ENCODE measurements at places on chromosomes 1 and 21.
A peak's percentile ranks its signal among the peaks of the same experiment; 100 is the strongest.

DNA sequence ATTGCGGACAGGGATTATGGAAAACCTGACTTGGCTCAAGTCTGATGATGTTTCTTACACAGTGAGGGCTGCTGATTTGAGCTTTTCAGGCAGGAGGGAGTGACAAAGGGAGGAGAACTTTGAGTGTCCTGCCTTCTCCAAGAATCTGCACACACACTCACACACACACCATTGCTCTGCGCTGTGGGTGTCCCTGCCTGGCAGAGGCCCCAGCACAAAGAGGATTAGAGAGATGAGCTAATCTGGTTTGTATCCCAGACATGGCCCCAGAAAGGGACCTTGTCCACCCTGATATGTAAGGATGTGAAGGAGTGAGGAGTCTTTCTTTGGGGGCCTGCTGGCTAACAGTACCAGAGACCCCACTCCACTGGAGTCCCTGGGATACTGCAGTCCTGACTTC lies 5.9 kb upstream of the WNT2B start:
- DNase-seq: no peak

DNA sequence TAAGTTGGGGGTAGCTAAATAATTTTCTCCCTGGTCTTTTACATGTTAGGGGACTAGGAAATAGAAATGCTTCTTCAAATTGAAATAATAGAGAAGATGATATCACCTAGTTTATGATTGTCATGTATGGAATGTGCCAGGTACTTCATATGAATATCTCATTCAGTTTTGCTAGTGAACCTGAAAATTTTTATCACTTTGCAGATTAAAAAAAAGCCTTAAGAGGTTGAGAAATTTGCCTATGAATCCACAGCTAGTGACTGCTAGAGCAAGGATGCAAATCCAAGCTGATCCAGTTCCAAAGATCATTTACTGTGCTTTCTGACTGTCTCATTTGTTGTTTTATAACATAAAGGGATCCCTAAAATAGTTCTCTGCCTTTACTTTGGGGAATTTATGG lies 24.7 kb downstream of the RNF2 start:
- no peak for DNase-seq

DNA sequence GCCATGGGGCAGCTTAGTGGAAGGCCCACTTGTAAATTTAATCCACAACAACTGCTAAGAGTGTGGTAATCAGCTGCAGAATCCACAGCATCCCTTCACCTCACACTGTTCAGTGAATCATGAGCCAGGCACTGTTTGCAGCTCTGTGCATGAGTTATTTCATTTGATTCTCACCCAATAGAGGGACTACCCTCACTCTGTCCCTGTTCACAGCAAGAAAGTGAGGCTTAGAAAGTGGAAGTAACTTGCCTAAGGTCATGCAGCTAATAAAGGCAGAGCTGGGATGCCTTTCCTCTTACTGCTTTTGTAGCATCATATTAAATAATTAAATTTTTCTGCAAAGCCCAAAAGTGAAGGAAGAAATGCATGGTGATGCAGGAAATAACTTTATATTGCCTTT lies 346.5 kb upstream of the PLD5 start:
- DNase-seq: no peak

GRCh38 chr1:217498209-217498608 lies 132.7 kb downstream of the GPATCH2 start:
- no peak for DNase-seq

DNA sequence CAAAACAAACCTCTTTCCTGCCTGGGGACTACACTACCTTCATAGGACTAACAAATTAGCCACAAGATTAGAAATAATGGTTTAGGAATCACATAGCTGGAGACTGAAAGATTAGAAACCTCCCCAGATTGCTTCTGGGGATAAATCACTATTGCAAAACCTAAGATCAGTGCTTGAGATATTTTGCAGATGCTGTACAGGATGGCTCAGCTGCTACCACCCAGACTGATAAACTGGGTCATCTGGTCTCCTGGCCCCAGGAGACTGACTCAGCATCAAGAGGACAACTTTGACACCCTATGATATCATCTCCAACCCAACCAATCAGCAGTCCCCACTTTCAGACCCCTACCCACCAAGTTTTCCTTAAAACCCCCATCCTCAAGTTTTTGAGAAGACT lies 137.0 kb downstream of the LRRC53 start:
- no peak for DNase-seq

DNA sequence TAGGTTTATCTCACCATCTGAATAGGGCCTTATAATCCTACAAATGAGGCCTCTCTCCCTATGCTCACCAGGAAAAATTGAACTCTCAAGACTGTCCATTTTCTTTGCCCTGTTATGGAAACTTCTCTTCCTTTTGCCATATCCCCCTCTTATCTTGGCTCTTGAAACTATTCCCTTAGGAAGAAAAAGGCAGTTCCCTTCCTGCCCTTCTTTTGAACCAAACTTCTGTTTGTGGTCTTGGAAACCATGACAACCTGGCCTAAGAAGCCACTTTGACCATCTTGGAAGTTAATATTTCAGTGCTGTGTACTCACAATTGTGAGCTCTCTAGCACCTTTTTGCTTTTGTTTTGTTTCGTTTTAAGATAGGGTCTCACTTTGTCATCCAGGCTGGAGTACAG lies 40.0 kb downstream of the ATP2B4 start:
- DNase-seq: no peak

DNA sequence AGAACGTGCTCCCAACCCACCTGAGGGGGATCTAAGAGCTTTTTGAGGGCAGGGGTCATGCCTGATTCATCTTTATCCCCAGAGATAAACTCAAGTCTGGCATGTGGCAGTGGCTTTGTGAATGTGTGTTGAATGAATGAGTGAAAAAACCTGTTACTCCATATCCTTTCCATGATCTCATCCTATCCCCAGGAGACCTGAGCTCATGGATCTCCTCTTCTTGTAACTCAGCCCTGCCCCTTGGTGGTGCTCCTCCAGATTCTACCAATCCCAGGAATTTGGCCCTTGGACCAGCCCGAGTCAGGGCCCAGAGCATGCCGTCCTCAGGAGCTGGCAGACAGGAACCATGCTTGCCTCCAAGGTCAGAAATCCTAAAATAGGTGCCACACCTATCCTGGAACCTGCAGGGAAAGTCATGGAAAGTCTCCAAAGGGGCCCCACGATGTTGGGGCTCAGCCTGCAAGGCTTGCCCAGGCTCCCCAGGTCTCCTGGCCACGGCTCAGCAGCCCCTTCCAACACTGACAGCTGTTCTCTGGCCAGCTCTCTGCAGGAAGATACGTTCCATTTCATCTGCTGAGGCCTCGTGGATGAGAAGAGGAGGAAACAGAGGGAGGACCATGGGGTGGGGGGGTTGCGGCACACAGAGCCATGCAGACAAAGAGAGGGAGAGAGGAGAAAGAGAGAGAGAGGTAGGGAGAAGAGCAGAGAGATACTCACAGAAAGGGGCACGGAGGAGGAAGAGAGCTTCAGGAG lies 214.6 kb downstream of the TRABD2B start:
- no peak for DNase-seq

GRCh38 chr1:211334986-211335385 lies 8.4 kb downstream of the TRAF5 start:
- no peak for DNase-seq

DNA sequence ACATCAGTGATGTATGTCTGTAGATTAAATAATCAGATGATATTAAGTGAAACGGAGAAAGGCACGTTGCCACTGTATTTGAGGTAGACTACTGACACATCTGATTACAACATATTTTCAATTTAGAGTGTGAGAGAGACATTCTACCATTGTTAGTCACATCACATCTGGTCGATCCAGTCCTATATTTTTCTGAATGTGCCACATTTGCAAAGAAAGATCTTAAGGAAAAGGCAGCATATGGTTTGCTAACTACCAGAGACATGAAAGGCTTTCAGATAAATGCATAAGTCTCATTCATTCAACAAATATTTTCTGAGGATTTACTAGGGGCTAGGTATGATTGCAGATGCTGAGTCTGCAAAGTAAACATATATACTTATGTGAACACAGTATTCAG lies 114.3 kb upstream of the RUNX1 start:
- DNase-seq: no peak

DNA sequence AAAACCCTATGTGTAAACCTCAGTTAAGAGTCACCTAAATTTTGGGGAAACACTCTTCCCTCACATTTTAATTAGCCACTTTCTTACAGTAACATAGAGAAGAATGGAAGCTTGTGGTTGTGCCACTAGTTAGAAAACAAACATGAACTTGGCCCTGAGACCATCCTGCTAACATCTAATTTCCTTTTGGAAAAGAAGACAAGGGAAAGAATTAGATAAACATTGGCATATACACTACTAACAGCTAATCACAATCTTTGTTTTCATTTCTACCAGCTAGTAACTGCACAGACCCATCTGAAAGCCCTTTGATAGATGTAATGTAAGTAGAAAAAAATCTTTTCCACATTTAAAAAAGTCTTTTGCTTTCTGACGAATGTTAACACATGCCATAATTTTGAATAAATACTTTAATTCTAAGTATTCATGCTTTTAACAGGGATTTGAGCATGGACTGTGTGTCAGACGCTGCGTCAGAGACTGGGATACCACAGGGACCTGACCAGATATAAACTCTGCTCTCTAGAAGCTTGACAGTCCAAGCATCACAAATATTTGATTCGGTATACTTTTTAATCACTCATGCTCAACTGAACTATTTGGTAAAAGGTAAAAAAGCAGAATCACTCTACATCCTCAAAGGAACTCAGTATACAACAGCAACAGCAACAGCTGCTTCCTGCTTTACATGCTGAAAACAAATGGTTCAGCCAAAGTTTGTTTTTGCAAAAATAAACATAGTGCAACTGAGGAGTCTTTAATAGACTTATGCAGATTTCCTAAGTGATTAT lies 30.2 kb downstream of the DPH5 start:
- DNase-seq: no peak

DNA sequence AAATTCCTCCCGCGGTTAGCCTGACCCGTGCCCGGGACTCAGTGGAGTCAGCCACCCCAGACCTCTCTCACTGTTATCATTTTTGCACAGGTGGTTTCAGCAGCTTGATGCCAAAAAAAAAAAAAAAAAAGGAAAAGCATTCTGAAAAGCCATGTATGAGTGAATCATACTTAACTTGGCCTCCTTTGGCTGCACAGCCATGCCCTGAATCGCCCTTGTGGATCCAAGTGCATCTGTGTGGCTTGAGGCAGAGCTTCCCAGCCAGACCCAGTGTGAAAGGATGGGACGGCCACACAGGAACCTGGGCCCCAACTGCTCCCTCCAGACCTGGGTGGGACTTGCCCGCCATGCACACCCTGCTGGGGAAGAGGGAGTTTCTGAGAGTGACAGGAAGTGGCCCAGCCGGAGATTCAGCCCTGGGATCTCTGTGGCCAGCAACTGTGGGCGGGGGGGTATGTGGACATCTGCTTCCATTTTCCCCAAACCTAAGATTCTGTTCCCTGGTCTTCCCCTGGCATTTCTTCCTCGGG lies 8.6 kb downstream of the YBEY start:
- no peak for DNase-seq

GRCh38 chr1:46697053-46697452 lies 21.9 kb downstream of the EFCAB14 start:
- DNase-seq: no peak

DNA sequence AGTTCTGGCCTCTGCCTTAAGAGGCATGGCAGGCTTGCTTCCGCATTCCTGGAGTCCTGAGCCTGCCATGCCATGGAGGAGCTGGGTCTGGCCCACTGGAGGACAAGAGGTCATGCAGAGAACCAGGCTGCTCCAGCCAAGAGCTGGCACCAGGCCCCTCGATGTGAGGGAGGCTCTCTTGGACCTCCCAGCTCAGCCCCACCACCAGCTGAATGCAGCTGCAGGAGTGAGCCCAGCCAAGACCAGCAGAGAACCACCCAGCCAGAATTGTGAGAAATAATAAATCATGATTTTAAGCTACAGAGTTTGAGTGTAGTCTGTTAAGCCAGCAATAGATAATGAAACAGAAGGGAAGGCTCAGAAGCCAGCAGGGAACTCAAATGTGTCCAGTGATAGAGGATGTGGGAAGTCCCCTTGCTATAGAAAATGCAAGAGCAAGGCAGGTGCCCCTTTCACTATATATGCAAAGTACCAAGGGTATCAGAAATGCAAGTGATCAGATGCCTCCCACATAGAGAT lies 118.4 kb downstream of the HIVEP3 start:
- DNase-seq: no peak

DNA sequence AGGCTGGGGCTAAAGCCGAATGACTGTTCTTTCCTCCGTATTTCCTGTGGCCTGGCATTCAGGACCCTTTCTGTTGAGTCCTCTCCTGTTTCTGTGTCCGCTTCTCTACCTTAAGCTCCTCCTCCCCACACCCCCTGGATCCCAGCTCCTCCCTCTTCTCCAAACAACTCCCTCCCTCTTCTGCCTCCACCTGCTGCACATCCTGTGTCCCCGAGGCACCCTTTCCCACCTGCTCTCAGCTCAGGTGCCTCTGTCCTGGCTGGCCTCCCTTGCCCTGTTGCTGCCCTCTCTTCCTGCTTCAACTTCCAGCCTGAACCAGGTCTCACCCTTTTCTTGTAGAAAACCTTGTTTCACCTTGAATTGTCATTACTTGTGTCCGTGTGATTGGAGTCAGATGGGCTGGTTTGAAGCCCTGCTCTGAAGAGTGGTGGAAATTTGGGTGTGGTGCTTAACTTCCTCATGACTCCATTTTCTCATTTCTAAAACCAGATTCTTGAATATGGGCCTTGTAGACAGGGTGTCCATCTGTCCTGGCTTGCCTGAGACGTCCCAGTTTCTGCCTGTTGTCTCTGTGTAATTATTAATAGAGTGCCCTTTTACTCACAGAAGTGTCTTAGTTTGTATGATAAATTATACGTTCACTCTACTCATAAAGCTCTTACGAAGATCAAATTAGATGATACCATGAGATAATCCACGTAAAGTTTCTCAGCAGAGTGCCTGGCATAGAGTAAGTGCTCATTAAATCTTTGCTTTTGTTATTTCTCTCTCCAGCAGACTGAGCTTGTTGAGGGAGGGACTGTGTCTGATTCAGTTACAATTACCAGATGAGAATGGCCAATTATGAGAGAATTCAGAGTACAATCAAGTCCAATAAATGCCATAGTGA lies 58.9 kb upstream of the TRABD2B start:
- no peak for DNase-seq

DNA sequence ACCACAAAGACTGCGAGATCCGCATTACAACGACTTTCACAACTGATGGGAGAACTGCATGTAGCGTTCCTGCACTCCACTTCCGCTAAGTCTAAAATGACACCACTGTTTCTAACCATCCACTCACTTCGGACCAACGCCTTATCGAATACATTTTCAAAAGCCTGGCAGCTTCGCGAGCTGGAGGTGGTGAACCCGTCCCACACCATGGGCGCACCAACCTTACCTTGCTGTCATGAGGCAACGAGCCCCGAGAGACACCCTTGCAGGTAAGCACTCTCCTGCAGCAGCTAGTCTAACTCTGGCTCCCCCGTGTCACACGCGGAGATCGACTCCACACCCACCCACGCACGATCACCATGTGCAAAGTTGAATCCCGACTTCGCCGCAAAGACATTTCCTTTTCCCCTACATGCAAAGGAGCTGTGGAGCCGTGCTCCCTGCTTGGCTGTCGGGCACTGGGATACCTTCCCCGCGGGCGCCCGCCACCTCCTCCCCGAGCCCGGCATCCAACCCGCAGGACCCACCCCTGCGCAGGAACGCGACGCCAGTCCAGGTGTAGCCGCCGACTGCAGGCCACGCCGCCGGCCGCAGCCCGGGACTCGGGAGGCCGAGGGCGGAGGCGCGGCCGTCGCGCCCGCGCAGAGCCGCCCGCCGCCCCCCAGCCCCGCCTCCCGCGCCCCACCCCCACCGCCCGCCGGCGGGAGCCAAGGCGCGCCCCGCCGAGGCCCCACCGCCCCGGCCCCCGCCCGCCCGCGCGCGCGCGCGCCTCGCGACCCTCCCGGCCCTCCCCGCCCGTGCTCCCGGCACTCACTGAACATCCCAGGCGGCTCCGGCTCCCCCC lies 629 bp downstream of the TAF5L start:
- DNase-seq: peak; percentile 72

All from activated CD4-positive, alpha-beta T cell treated with anti-CD3 and anti-CD28 coated beads for 48 hours (primary cell).